ENCODE measurements at places on chromosomes 7 and 10.

DNA sequence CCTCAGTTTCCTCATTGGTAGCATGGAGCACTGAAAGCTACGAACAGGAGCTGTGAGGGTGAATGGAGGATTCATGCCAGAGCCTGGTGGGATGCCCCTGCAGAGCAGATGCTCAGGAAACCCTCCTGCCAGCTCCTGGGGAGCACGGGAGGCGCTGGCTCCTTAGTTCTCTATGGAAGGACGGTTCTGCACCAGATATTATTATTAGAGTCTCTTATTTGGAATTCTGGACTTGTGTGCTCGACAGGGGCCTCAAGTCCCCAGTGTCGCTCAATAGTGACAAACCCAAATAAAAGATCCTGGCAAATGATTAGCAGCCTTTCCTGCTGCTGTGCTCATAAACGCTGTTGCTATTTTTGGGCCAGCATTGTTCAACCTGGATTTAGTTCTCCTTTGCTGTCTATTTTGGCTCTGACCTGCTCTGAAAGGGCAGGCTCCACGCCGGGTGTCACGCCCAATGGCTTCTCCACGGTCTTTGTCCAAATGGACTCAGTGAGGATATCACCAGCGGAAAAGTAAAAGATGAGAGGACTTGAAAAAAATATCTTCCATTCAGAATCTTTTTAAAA lies 23.0 kb upstream of the KLF6 start:
- DNase-seq = no peak

DNA sequence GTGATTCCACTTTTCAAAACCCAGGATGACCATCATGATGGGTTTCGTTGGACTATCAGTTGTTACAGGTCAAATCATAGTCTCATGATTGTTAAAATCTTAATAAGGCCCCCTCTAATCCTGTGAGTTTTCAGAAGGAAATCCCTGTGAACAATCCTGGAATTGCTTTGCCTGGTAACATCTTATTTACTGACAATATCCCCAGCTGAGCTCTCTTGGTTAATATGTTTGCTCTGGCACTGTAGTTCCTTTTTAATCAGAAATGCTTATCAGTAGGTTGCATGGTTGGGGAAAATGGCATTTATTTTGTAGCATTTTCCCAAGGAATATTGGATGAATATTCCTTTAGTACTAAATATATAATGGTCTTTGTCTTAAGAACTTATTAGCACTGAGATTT lies 163.9 kb downstream of the TCF7L2 start:
- DNase-seq = no peak

- DNase-seq = no peak
These were observed 8.3 kb upstream of the SMKR1 start for GRCh38 chr7:129494041-129494440.

DNA sequence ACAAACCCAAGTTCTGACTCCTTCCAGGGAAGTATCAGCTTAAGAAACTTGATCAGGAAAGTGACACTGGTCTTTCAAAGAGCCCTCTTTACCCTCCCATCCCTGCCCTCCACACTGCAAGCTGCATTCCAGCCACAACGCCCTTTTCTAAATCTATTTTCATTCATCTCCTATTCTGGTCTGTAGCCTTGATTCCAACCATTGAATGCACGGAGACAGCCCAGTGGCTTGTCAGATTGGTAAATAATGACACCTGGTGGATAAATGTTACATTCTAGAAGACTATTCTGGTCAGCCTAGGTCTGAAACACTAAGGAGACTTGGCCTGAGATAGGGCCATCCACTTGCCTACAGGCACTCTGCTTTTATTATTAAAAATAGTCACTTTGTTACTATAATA lies 20.9 kb downstream of the MORN4 start:
- no peak for DNase-seq

DNA sequence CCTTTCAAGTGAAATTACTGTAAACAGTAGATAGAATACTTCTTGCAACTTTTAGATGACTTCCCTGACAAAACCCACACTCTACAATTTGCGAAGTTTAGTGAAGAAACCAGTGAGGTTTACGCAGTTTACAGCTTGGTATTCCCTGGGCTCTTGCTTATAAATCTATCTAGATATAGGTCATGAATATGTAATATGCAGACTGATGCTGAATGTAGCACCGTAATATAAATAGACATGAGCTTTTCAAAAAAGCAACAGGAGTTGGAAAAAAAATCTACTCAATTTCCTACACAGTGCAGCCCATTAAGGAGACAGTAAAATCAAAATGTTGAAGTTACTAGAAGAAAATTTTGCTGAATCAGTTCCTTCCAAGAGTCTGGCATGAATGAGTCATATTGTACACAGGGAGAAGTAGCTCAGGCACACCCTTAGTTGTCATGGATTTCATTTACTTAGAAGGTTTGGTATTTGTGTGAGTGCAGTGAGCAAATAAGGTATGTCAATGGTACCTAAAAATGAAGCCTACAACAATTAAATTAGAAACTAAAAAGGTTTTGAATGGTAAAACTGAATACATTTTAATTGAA lies 67.7 kb upstream of the NEUROD6 start:
- DNase-seq = no peak

DNA sequence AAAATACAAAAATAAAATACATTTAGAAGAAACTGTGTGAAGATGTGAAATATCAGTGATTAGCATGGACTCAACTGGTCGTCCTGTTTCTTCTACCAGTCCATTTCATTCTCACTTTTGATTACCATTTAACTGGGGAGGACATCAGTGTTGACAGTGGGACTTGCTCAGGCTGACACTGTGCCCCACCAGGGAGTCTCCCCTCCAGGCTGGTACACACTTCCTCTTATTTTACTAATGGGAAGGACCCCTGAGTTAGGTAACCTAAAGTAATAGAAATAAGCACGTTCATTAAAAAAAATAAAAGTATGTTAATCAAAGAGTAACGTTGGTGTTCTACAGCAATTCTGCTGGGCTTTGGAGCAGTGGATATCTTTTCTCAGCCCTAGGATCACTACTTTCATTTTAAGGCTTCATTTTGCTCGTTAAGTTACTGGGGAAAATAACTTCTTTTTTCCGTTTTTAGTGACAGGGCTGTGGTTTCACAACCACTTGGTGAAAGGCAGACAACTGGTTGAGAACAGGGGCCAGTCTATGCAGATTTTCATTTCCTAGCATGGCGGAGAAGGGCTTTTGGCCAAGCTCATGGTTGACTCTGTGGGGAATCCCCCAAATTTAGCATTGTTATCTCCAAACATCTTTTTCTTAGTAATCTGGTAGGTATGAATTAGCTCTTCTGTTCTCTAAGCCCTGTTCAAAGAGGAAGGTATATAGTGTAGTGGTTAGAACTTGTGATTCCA lies 2.1 kb downstream of the SNX10 start:
- DNase-seq = no peak

DNA sequence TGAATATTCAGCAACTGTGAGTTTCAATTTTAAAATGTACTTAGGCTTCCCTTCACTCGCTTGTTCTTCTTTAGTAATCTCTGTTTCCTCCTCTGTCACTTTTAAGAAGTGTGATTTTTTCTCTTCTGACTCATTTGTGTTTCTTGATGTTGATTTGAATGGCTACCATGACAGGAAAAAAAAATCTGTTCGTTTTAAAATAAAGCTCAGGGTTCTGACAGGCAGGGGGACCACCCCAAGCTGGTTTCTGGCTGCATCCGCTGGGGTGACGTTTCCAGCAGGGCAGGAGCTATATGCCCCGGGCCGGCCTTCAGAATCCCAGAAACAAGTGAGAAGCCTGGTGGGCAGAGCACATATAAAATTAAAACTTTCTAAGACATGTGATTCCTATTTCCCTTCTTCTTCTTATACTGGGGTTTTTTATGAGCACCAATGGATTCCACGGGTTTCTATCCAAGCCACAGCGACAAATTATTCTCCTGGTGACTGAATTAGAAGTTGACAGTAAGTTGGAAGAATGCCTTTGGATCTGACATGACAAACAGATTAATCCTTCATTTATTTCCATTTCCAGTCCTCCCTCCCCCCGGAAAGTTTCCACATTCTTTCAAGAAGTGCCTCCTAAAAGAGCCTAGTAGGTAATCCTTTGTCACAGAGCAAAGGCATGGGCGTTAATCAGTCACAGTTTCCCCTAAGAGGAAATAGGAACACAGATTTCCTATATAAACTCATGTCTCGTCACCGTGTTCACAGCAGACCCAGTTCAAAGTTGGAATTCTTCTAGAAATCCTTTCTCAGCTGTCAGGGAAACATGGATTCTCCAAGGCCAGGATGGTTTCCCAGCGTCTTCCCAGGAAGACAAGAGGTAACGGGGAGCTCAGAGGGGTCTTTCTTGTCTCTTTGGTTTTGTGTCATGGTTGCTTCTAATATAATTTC lies 79.9 kb downstream of the PTPRE start:
- DNase-seq = no peak

DNA sequence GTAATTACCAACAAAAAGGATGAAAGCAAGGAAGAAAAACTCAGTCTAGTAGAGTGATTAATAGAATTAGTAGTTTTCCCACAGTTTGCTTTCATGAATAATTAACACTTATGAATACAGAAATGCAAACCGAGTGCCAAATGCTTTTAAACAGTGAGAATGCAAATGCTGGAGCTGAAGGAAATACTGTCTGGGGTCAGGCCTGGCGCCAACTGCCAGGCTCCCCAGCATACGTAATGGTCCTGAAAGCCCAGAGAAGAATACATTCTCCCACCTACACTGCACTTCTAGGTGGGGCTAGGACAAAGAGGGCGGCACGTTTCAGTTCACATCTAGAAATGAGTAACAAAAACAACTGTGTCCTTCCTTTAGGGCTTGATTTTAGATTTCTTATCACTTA lies 30.0 kb downstream of the GLUD1 start:
- no peak for DNase-seq

DNA sequence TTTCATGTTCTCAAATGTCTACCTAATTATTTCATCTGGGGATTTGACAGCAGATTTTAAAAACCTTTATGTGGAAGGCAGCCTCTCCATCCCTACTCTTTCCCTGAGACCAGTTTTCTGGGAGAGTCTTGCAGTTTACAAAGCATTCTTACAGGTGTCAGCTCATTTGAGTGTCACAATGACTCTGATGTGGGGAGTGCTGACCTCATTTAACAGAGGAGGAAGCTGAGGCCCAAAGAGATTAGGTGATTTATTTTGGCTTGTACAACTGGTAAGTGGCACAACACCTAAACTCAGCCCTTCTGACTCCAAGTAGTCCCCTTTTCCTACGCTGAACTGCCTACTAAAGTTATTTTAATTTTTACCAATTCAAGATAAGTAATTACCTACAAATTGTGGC lies 33.3 kb upstream of the MAT1A start:
- no peak for DNase-seq

DNA sequence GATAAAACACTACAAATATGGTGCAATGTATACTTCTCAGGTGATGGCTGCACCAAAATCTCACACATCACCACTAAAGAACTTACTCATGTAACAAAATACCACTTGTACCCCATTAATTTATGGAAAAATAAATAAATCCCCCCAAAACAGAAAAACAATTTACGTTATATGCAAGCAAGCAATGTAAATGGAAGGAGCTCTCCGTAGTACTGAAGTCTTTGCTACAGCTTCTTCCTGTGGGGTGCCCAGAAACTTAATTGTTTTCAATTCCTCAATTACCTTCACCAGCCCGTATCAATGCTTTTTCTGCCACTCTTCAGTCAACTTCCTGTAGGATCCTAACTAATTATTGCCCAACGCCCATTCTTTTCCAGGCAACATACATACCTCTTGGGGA lies 138.1 kb downstream of the RELN start:
- DNase-seq = no peak

DNA sequence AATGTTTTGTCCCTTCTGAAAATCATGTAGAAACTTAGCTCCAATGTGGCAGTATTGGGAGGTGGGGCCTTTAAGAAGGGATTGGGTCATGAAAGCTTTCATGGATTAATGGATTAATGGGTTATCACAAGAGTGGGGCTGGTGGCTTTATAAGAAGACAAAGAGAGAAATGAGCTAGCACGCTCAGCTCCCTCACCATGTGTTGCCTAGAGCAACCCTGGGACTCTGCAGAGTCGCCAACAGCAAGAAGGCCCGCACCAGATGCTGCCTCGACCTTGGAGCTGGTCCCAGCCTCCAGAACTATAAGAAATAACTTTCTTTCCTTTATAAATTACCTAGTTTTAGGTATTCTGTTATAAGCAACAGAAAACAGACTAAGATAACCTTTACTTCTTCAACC lies 74.9 kb upstream of the HECW1 start:
- DNase-seq = no peak

GRCh38 chr10:36066850-36067249 lies 424.8 kb upstream of the FZD8 start:
- no peak for DNase-seq

- DNase-seq = no peak
These were observed 178.8 kb upstream of the MKLN1 start for GRCh38 chr7:131148708-131149428.

DNA sequence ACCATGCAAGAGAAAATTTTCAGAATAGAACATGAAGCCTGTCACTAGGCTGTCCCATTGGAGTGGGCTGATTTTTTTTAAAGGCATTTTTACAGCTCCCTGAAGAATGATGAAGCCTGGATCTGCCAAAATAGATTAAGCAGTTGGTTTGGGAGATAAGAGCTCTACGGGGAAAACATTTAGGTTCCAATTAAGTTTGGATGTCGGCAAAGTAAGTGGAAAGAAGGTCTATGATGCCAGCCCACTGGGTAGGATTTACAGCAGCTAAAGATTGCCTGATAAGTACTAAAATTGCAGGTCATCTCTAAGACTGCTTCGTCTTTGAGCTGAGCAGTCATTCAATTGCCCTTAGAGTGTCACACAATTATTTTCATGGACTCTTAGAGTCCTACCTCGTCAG lies 939.2 kb upstream of the CELF2 start:
- DNase-seq = no peak

DNA sequence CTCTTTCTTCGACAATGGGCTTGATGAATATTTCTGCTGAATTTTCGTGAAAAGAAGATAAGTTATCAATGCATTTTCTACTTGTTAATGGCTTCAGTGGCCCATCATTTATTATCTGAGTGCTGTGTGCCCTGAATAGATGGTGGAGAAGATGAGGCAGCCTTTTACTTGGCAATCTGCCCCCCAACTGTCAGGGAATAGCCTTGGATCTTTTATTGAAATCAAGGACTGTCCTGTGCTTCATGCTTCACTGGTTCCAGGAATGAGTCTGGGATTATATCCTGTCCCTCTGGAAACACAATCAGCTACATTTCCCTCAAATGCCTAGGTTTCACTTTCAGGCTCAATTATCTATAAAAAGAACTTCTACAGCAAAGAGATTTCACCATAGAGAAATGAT lies 75.9 kb upstream of the NXPH1 start:
- DNase-seq = no peak

- DNase-seq = no peak
These were observed 400.4 kb upstream of the POM121L12 start for GRCh38 chr7:52635021-52635420.

GRCh38 chr10:68594405-68594804 lies 34.3 kb downstream of the TET1 start:
- no peak for DNase-seq

- peak; percentile 99 for DNase-seq
These were observed 14.7 kb upstream of the MICALL2 start for GRCh38 chr7:1473864-1474512.

- DNase-seq = no peak
These were observed 43.1 kb upstream of the CHCHD3 start for GRCh38 chr7:133124974-133125373.

- no peak for DNase-seq
These were observed 28.0 kb downstream of the LMTK2 start for GRCh38 chr7:98134420-98135228.

- no peak for DNase-seq
These were observed 1.7 kb downstream of the AKR1C4 start for GRCh38 chr10:5198386-5198785.

Data from D721Med (cell line).